Mesenchymal stem cell (in vitro differentiated cells and primary cell): ENCODE measurements at places on chromosomes 6 and 20.
A peak's percentile ranks its signal among the peaks of the same experiment; 100 is the strongest.

GRCh38 chr20:51535075-51535386 is 7.5 kb downstream of the NFATC2 start:
- H3K36me3 ChIP-seq = no peaks in the 10 kb centered on the region
- no peak overlapping the region for H3K4me3 ChIP-seq
- DNase-seq = no peak
- H3K27me3 ChIP-seq = no peaks in the 10 kb centered on the region

DNA sequence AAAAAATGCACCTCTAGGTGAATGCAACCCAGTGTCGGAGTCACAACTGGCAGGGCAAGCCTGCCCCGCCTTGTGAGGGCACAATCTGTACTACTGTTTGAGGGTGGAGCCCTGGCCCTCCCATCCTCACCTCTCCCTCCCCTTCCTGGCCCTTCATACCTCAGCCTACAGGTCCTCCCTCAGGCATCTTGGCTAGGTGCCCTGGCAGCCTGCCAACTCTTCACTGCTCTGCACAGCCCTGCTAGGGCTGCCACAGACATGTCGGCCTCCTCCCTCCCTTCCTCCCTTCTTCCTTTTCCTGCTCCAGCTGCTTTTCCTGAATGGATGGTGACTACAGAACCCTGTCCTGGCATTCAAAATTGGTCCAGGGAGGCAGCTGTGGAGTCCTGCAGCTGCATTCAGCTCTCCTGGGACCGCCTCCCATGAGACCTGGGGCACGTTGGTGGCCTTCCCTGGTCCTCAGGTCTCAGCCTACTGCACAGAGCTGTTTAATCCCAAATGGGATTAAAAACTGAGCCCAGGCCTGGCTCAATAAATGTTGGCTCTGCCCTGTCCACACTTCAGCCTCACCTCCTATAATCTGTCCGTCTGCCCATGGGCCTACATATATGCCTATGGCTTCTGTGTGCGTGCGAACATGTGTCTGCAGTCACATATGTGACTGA is 52.7 kb downstream of the CDH22 start:
- H3K4me1 ChIP-seq = no peaks in the 10 kb centered on the region
- no peak for DNase-seq
- no peak overlapping the region for H3K27ac ChIP-seq
- H3K27me3 ChIP-seq = peaks cover 49% of the 10 kb centered on the region
- no peaks in the 10 kb centered on the region for H3K36me3 ChIP-seq
- H3K4me3 ChIP-seq = no peak overlapping the region

GRCh38 chr6:44478158-44478557 is 90.7 kb downstream of the CDC5L start:
- H3K27me3 ChIP-seq = peaks cover 5% of the 10 kb centered on the region
- no peak overlapping the region for H3K27ac ChIP-seq
- no peak for DNase-seq
- no peak overlapping the region for H3K4me3 ChIP-seq

- peak overlapping the region; percentile 64 for H3K27ac ChIP-seq
- H3K4me3 ChIP-seq = no peak overlapping the region
- no peaks in the 10 kb centered on the region for H3K36me3 ChIP-seq
- peaks cover 2% of the 10 kb centered on the region for H3K4me1 ChIP-seq
Measured at GRCh38 chr6:70118670-70119069, 184.2 kb downstream of the COL9A1 start.

DNA sequence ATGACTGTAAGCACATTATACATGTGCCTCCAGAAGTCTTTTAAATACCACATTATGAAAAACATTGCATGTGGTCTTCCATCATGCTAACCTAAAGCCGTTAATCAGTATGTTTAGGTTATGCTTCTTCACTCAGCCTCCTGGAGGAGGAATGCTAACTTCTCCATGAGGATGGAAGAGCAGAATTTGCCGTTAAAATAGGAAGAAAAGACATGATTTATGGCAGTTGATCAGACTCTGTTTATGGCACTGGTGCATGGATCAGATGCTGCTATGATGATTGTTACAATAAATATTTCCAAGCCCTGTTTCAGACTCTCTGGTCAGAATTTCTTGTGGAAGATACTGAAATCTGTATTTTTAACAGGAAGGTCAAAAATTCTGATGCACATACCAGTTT is 31.7 kb downstream of the MAP3K4 start:
- DNase-seq = peak; percentile 51
- no peaks in the 10 kb centered on the region for H3K4me1 ChIP-seq
- H3K27ac ChIP-seq = no peak overlapping the region
- H3K36me3 ChIP-seq = no peaks in the 10 kb centered on the region
- H3K4me3 ChIP-seq = no peak overlapping the region

- no peak overlapping the region for H3K27ac ChIP-seq
- no peak overlapping the region for H3K4me3 ChIP-seq
- no peaks in the 10 kb centered on the region for H3K27me3 ChIP-seq
Measured at GRCh38 chr20:59825944-59826759, 107.3 kb downstream of the SYCP2 start.
